ENCODE measurements at places on chromosomes 3 and 15.

DNA sequence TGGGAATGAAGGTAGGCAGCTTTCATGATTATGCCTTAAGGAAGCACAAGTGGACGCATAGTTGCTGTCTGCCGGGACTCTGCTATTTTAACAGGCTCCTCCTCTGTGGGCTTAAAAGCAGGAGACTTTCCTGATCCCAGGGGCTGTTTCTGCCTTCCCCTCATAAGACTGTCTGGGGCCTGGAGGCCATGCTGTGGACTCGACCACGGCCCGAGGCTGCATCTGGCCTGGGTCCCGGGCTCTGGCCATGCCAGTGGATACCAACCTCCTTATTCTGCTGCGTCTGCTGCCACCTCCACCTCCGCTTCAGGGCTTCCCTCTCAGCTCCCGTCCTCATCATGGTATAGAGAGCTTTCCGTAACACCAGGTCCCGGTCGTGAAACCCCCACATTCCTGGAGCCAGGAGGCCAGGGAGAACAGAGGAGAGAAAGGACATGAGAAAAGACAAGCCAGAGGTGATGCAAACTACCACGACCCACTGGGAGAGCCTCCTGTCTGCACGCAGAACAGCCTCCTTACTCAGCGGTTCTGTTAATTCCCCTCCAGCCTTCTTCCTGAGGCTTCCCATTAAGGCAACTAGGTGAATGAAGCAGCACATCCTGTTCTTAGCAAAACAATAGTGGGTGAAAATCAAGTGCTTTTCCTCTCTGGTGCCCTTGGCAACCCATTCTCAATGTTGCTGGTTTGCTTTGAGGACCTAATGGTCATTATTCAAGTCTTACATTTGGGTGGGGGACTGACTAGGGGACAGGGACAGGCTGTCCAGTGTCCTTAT lies 200.5 kb downstream of the KLF13 start:
- no peak for DNase-seq

DNA sequence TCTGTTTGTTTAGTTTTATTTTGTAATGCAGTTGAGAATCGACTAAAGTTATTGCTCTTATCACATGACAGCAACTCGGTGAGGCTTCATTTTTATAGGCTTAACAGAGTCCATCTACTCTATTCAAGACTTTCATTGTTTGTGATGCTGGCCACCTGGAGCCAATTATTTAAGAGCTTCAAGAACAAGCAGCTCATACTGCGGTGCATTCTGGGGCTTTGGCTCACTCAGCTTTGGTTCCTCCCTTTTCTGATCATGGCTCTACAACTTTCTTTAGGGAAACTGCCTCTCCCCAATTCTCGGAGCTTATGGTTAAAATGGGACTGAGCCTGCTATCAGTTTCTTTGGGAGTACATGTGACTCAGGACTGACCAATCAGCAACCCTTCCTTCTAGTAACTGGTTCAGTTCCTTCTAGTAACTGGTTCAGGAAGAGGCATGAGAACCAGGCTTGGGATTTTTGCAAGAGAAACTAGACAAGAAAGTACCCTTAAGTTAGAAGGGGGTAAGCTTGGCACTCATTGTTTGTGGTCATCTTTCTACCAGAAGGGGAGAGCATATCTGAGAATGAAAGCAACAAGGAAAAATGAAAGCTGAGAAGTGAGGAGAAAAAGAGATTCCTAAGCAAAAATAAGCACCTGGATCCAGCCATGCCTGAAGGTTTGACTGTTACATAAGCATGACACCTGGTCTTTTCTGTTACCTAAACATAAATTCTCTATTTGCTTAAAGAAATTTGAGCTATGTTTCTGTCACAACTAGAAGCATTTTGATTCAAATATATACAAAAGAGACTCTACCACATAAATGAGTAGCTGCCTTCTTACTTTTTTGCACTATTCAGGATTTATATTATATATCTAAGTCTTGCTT lies 24.1 kb upstream of the ARHGEF3 start:
- no peak for DNase-seq

GRCh38 chr15:74799856-74800558 lies 12.6 kb upstream of the LMAN1L start:
- peak; percentile 88 for DNase-seq

DNA sequence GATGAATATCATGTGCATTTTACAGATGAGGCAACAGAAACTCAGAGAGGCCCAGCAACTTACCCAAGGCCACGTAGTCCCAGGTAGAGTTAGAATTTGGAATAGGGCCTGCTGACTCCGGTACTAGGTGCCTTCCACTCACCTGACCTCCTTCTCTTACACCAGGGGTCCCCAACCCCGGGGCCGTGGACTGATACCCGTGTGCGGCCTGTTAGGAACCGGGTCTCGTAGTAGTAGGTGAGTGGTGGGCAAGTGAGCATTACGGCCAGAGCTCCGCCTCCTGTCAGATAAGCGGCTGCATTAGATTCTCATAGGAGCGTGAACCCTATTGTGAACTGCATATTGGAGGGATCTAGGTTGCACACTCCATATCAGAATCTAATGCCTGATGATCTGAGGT lies 64.8 kb downstream of the SMAD3 start:
- DNase-seq: no peak

- no peak for DNase-seq
Observed at GRCh38 chr15:89199746-89200145, 21.6 kb downstream of the RLBP1 start.

GRCh38 chr3:50930371-50931208 lies 255.9 kb downstream of the DOCK3 start:
- DNase-seq: no peak

GRCh38 chr3:9947025-9947995 lies 4.9 kb downstream of the PRRT3 start:
- DNase-seq: no peak

GRCh38 chr15:35047528-35047927 lies 37.6 kb downstream of the NANOGP8 start:
- no peak for DNase-seq

DNA sequence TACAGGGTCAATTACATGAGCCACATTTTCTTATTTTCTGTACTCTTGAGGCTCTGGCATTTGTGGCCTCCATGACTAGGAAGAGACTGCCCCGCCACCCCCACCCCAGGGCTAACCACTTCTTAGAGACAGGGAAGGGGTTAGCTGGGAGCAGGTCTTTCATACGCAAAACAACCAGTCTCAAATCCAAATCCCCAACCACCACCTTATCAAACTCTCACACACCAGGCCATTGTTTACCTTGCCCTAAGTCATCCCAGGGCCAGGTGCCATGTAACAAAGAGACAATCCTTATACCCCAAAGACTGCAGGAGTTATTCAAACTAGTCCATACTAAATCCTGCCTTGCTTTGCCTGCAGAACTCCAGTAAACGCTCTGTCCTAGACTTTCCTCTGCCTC lies 77.8 kb downstream of the B3GNT5 start:
- DNase-seq: no peak

GRCh38 chr15:99711625-99712024 lies 21.6 kb downstream of the LYSMD4 start:
- no peak for DNase-seq

DNA sequence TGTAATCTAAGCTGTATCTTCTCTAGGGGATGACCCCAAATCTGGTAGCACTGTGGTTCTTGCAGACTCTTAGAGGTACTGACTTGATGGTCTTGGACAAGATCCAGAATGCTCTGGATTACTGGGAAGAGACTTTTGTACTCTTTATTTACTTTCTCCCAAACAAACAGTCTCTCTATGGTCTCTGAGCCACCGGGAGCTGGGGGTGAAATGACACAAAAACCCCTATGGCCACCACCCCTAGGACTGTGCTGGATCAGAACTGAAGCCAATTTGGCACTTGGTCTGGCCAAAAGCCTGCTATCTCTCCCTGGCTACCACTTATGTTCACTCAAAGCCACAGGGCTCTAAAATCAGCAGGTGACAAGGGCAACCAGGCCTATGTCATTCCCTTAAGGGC lies 50.2 kb upstream of the SI start:
- DNase-seq: no peak

DNA sequence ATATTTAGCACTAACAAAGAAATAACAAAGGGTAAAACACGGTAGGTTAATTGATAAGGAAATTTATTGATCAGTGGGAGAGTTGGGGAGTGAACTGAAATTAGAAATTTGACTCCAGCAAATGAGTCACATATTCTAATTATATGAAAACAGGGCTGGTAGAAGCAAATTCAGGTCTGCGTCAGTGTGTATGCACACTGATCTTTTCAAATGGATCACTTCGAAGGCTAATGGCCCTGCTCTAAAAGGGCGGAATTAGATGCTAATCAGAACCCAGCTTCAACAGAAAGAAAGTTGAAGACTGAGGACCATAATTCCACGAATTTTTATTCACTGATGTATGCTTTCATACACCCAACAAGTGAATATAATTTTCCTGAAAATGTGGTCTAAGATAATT lies 762.4 kb upstream of the DPPA4 start:
- DNase-seq: no peak

DNA sequence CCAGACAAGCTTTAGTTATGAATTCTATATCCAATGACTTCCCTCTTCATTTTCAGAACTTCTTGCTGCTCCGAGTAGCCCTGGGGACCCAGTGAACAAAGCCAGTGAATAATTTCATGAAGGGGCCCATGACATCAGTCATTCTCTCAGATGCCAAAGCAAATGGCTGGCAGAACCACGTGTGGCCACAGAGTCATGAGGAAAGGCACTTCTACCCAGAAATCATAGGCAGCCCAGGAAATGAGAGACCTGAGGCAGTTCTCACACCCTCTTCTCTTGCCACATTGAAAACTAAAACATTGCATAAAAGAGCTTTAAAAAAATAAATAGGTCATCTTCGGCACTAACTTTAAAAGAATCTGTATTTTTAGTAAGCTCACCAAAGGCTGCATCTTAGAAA lies 4.3 kb upstream of the UACA start:
- no peak for DNase-seq

DNA sequence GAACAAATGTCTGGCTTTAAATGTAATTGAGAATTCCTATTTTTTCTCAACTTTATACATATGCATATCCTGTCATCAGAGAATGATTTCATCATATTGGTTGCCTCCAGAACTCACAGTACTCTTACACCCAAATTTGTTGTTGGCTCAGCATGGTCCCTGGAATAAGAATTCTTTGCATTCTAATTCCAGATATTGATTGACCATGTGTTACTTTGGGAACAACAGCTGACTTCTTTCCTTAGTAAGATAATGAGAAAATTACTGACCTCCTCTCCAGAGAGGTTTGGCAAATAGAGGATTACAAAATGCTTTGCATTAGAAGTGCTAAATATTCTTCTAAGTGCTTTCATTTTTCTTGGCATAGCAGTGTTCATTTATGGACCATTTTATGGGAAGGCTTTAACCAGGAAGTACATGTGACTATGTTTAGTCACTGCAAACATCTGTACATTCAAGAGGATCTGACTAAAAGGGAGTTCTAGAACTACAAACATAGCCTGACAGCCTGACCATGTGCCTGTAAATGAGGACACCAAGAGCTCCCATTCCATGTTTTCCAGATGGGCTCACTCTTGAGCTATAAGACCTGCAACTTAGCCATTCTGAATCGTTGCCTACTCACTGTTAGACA lies 391.6 kb upstream of the DPPA4 start:
- DNase-seq: no peak

Data from activated CD4-positive, alpha-beta T cell treated with anti-CD3 and anti-CD28 coated beads, Interleukin-2, Interleukin-4, amounts not matched to agents 100 ng/mL and 50 ng/mL, durations not matched to agents 16 hours and 8 hours (primary cell).